ENCODE measurements at places on chromosomes 13 and 19. TPM values are rescaled to one million over a fixed set of nuclear protein-coding genes. Genes with fewer than 3 reads are reported as not detected.
A peak's percentile ranks its signal among the peaks of the same experiment; 100 is the strongest.

ZNF225 gene
- 3.6 TPM for total RNA-seq

SELENOV gene
- total RNA-seq, result not detected

DNA sequence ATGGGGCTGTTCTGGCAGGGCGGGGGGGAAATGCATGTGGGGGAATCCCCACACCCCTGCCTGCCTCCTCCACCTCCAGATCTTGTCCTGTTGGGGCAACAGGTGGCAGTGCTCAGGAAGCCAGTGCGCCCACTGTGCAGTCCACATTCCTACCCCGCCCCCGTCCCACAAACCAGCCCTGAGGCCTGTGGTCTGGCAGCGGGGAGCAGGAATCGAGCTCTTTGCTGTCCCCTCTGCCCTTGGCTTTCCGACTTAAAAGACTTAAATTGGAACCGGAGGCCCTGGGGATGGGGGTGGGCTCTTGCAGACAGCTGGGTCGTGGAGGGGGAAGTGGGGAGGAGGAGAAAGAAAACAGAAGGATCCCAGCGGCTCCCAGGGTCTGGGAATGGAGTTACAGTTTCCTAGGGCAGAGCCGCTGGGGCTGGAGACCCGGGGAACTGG lies 4.3 kb downstream of the NANOS3 start:
- DNase-seq, result no peak

DNA sequence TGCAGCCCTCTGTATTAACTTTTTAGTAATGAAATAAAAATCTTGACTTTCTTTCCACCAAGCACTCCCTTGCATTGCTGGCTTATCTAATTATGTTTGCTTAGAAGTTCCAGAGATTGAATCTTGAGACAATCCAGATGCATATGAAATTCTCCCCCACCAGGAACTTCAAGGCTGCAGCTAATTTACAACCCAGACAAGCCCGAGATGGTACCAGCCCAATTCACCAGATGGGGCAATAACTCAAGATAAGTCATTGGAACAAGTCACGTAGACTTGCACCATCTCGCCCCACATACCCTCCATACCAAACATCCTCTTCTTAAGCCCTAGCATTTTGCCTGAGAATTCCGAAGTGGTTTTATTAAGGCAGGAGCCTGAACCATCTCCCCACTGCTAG lies 29.0 kb downstream of the UTP14C start:
- no peak for DNase-seq

- DNase-seq, result no peak
These were observed at the start of gene CKM for GRCh38 chr19:45322744-45323281. CKM (minus strand) TSS chr19:45322875; CDS start chr19:45319713, 3,162 bp downstream.

- no peak for DNase-seq
These were observed 1.0 kb downstream of the SPPL2B start for GRCh38 chr19:2329501-2329916.

DNA sequence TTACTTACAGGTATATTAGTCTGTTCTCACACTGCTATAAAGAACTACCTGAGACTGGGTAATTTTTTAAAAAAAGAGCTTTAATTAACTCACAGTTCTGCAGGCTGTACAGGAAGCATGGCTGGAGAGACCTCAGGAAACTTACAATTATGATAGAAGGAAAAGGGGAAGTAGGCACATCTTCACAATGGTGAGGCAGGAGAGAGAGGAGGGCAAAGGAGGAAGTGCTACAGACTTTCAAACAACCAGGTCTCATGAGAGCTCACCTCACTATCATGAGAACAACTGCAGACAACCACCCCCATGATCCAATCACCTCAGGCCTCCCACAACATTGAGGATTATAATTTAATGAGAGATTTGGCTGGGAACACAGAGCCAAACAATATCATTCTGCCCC lies 511.7 kb downstream of the SLITRK6 start:
- no peak for DNase-seq

GRCh38 chr19:14366529-14366928 lies 14.7 kb upstream of the ADGRE5 start:
- peak; percentile 69 for DNase-seq

- peak; percentile 22 for DNase-seq
These were observed 741.0 kb downstream of the UQCRFS1 start for GRCh38 chr19:28471731-28472510.

- peak; percentile 85 for DNase-seq
These were observed 687 bp downstream of the ILF3 start for GRCh38 chr19:10654610-10655456.

Measured in sigmoid colon (tissue), 7 donors.